Glomerular endothelial cell (primary cell): ENCODE measurements at places on chromosomes 16 and 17.
A peak's percentile ranks its signal among the peaks of the same experiment; 100 is the strongest.

DNA sequence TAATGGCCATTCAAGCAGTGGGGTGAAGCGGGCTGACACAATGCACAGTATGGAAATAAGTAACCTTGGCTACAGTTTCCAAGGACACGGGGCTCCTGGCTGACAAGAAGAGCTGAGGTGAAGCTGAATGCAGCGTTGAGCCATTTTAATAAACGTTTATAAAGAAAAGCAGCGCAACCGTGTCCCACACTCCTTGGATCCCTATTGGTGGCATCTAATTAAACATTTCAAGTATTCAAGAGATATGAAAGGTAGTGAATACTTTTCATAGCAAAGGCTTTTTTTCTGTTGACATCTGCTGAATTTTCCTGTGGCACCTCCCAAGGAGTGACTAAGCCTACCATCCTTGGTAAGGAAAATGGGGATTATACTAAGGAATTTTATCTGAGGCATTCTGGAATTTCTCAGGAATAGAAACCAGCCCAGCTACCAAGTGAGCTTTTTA is 26.5 kb downstream of the DUSP14 start:
- DNase-seq: no peak

DNA sequence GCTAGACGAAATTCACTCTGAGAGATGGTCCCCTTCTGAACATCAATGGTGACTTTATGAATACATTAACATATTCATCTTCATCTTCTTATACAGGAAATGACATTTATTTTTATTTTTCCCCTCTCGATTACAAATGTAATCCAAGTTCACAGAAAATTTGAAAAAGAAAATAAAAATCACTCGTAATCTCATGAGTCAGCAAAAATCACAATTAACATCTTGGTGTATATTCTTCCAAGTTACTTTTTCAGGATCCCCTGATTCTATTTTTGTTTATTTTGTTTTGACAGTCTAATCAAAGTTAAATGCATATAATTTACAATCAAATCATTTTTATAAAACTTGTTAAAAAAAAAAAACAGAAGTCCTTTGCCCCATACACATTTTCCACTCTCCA is 27.6 kb downstream of the C16orf87 start:
- DNase-seq: no peak

GRCh38 chr16:17574256-17574655 is 103.5 kb upstream of the XYLT1 start:
- no peak for DNase-seq

DNA sequence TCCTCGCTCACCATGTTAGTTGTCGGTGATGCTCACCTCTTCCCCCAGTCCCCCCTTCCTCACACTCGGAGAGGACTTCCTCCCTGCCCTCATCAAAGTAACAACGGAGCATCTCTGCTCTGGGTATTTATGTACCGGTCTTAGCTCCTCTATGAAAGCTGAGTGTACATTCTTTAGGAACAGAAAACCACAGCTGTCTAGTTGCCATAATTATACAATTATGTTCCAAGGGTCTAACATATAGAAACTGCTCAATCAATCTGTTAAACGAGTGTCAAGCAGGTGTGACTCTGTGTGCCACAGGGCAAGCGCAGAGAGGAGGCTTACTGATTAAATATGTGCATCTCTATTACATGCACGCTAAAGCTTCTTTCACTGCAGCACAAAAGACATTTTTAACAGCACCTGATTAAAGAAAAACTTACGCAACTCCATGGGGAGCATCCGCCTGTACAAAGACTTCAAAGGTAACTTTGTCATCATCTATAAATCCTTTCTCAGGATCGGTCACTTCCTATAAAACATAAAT is 37.8 kb downstream of the LITAFD start:
- no peak for DNase-seq

DNA sequence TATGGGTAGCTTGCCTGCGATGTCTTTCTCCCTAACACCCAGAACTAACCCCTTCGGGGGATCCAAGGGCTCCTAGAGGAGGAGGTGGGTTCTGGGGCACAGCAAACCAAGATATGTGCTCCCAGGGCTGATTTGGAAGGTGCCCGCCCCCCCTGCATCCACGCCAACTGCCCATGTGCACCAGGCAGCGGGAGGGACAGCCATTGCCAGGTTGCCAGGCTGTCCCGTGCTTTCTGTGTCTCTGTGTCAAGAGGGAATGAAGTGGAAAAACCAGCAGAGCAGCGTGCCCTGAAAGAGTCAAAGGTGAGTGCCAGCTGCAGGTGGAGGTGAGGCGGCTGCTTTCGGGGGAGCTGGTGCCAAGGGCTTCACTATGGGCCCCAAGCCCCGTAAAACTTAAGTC is 6.4 kb downstream of the TEKT5 start:
- no peak for DNase-seq

GRCh38 chr17:57366558-57367351 is 110.4 kb downstream of the MSI2 start:
- DNase-seq: no peak

DNA sequence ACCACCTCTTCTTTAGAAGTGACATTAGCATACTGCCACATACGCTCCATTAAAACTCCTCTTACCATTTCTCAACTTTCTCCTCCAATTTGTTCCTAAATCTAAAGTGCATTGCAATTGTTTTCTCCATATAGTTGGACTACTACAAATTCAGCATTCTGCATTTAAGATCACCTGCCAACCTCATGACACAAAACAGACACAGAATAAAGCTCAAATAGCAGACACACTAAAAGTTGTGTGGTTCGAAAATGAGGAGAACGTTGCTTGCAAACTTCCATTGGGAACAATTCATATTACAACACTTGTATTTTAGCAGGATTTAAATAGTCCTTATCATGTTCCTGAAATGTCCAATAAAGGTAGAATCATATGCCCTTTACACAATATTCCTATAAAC is 14.5 kb downstream of the ARHGAP17 start:
- DNase-seq: no peak

GRCh38 chr17:9811537-9811936 is 10.3 kb downstream of the GSG1L2 start:
- no peak for DNase-seq

GRCh38 chr16:77457046-77457445 is 22.2 kb upstream of the ADAMTS18 start:
- peak; percentile 77 for DNase-seq

- DNase-seq: no peak
Observed at GRCh38 chr17:33082529-33083173, 91.0 kb downstream of the SPACA3 start.

DNA sequence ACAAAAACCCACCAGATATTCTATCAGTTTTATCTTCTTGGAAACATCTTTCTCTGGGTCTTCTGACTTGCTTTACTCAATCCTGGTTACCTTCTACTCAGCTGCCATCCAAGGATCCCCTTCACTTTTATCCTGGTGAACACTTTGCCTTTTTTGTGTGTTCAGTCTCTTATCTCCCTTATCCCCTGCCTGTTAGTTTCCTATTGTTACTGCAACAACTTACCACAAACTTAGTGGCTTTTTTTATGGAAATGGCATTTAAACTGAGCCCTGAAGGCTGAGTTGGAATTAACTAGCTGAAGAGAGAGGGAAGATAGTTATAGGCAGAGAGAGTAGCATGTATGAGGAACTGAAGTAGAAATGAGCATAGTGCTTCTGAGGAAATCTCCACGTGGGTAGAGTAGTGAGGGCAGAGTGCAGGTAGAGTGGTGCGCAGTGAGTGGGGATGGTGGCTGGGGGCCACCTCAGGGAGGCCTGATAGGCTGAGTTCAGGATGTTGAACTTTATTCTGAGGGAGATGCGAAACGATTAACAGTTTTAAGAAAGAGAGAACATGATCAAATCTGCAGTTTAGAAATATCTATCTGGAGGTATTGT is 26.3 kb downstream of the TANGO6 start:
- no peak for DNase-seq

GRCh38 chr16:12210258-12210880 is 233.8 kb downstream of the SNX29 start:
- no peak for DNase-seq

DNA sequence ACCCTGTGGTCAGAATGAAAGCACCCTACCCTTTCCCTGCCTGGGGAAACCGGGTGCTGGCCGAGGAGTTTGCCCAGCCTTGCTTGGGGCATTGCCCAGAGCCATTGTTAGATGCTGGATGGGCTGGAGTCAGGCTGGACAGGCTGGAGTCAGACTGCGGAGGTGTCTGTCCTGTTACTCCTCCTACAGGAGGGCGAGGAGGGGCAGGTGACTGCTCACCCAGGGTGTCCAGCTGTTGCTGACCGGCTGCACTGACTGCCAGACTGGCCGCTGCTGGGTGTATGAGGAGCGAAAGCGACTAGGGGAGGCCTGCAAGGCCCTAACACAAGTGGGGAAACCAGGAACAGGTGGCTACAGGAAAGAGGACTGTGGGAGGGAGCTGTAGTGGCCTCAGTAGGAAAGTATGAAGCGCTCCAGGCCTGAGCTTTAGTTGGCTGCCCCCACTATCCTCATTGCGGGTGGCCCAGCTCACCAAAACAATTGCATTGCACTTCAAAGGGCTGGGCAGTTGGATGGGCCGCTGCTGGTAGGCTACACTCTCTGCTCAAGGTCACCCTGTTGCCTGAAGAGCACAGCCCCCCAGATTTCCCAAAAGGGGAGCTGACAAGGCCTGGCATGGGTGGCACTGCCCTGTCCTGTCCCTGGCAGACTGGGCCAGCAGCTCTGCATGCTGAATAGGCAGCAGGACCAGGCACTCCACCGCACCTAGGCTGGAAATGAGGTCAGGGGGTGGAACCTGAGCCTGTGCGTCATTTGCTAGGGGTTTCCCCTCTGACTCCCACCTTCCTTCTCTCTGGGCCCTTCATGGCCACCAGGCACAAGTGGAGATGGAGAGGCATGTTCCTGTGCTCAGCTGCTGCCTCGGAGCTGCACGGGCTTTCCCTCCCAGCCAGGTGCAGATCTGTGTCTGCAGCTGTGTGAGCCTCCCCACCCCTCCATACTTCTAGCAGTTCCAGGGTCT is 18.4 kb downstream of the LDHD start:
- no peak for DNase-seq

- DNase-seq: no peak
Observed at GRCh38 chr16:11177578-11178160, 78.3 kb downstream of the SOCS1 start.

DNA sequence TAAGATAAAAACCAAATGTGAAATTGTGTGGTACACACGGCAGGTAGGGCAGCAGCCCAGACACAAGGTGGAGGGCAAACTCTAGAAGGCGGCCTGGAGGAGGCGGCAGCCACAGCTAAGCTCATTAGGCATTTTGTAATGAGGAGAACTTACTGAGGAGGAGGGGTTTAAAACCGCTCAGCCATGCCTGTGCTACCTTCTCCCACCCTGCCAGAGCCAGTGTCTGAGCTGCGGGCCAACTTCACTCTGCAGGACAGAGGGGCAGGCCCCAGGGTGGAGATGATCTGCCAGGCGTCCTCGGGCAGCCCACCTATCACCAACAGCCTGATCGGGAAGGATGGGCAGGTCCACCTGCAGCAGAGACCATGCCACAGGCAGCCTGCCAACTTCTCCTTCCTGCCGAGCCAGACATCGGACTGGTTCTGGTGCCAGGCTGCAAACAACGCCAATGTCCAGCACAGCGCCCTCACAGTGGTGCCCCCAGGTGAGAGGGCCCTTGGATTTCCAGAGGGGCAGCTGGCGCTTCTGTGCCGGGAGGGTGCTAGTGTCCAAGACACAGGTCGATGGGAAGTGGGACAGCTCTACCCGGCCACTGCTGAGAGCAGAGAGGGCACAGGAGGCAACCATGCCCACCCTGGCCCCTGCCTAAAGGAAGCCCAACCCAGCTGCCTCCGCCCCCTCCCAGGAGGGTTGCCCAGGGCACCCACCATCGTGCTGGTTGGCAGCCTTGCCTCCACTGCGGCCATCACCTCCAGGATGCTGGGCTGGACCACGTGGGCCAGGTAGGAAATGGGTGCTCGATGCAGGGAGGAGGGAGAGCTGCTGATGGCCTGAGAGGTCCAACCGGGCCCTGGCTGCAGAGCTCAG is 4.3 kb upstream of the SYNGR2 start:
- DNase-seq: no peak

DNA sequence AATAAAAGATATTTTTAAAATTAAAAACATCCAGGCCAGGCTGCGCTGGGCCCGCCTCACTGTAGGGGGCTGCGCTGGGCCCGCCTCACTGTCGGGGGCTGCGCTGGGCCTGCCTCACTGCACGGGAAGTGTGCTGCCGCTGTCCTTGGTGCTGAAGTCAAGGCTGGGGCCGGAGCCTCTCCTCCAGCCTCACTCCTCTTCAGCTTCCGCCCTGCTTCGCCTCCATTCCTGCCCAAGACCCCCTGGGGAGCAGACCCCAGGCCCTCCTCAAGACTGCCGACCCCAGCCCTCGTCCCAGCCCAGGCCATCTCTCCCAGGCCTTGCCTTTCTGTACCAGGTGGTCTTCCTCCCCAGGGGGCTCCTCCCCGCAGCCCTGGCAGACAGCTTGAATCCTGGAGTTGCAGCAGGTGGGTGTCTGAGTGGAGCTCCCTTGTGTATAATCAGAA is 26.2 kb downstream of the ENDOV start:
- no peak for DNase-seq

DNA sequence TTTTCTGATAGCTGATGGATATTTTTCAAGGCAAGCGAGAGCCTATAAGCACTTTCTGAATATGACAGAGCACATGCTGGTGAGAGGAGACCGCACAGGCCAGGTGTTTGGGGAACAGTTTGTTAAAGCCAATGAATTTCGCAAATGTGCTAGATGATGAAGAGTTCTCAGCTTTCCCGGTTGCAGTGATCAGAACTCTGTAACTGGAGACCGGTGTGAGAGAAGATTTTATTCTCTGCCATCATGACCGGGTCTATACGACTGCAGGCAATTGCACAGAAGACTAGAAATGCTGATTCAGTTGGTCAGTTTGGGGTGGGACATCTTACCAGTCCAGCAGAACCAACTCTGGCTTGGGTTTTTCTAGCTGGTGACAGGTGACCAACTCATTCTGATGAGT is 25.4 kb downstream of the SMTNL2 start:
- no peak for DNase-seq

DNA sequence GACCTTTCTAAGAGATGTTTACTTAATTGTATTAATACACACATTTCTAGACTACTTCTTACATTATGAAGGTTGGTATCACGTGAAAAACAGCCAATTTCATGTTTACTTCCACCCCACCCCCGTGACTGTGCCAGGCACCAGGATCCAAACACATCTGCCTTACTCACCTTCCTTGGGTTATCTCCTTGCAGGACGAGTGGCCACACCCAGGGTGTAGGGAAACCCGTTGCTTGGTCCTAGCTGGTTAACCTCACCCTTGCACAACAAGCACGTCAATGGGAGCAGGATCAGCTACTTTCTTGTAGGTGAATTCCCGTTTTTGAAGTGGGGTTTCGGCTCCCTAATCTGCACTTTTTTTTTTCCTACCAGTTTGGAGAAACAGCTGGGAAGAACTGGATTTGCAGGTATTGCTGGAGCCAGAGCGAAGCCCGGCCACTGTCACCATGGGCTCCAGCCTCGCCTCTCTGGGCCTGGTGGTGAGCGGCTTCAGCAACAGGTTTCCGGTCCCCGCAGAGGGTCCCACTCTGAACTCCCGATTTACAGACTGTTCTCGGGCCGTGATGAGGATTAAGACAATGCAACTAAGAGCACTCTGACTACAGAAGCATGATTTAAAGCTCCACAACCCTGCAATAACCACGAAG is 2.1 kb upstream of the UBB start:
- DNase-seq: no peak
